ENCODE measurements at places on chromosomes 2 and 18. TPM values are rescaled to one million over a fixed set of nuclear protein-coding genes. Genes with fewer than 3 reads are reported as not detected.

Gene TOGARAM2
- under 0.01 TPM for total RNA-seq

Gene CTNNA2
- total RNA-seq = under 0.01 TPM

Gene INPP5D
- 0.36 TPM for total RNA-seq

Gene LIMS3
- total RNA-seq = 2.2 TPM

Gene DSG1
- total RNA-seq = not detected

Gene FSIP2
- 0.65 TPM for total RNA-seq

Gene MTLN
- 23.7 TPM for total RNA-seq

Gene EFHD1
- 1.9 TPM for total RNA-seq

Gene TTN
- under 0.01 TPM for total RNA-seq

All from hair follicle dermal papilla cell (primary cell).